Stimulated activated CD4-positive, alpha-beta T cell treated with anti-CD3 and anti-CD28 coated beads, Interleukin-15, amount 100 ng/mL, for 48 hours (primary cell): ENCODE measurements at places on chromosomes 1 and 21.

DNA sequence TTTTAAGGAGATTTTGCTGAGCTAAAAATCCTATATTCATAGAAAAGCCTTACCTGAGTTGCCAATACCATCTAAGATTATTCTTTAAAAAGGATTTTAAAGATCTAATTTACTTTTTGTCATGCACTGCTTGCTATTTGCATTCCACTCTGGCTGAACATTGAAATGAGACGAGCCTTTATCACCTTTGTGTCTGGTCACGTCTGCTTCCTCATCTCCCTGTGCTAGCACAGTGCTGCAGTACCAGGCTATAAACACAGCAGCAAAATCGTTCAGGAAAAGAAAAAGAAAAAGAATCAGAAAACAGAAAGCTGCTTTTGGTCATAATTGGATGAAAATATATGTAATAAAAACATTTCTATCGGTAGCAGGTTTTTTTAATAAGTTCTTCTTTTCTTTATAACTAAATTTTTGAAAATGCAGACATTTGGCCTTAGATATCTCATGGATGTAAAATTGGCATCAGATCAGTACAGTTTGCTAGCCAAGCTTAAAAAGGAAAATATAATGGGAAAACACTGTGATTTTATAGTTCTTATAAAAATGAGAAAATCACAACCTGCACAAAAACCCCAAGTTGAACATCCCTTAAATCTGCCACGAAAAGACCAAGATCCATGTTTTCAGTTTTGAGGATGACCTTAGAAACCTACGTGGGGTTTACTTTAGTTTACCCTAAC is 735.7 kb upstream of the CXADR start:
- DNase-seq = no peak

DNA sequence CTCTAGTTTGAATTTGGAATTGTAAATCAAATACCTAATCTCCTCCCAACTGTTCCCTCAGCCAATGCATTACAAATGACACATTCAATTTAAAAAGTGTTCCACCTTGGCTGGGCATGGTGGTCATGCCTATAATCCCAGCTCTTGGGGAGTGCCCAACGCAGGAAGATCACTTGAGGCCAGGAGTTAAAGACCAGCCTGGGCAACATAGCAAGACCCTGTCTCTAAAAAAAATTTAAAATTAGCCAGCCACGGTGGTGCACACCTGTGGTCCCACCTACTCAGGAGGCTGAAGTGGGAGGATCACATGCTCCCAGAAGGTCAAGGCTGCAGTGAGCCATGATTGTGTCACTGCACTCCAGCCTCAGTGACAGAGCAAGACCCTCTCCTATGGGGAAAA is 3.8 kb downstream of the ARNT start:
- no peak for DNase-seq

- no peak for DNase-seq
Observed at GRCh38 chr1:7329868-7330615, 441.1 kb upstream of the VAMP3 start.

- no peak for DNase-seq
Observed at GRCh38 chr1:90773812-90774211, 56.7 kb upstream of the BARHL2 start.

DNA sequence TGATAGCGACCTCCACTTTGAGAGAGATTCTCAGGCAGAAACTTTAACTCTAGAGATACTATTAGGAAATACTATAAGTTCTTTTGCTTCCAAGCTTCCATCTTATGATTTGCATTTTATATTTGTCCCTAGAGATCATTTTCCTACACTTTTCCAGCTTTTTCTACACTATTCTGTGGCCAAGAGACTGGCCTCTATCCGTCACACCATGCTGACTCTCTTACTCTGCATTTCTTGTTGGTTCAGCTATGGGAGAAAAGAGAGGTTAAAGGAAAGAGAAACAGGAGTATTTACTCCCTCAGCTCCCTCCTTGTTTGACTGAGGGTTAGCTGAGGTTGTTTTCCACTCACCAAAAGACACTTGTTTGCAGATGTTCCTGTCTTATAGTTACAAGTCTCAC is 665.6 kb upstream of the CXADR start:
- no peak for DNase-seq

DNA sequence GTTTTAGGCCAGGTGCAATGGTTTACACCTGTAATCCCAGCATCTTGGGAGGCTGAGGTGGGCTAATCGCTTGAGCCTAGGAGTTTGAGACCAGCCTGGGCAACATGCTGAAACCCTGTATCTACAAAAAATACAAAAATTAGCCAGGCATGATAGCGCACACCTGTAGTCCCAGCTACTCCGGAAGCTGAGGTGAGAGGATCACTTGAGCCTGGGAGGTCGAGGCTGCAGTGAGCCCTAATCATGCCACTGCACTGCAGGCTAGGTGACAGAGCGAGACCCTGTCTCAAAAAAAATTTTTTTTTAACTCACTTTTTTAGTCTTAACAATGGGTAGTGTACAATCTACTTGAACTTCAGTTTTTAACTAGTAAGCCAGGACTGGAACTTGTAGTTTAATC is 137.5 kb downstream of the HS2ST1 start:
- DNase-seq = no peak

DNA sequence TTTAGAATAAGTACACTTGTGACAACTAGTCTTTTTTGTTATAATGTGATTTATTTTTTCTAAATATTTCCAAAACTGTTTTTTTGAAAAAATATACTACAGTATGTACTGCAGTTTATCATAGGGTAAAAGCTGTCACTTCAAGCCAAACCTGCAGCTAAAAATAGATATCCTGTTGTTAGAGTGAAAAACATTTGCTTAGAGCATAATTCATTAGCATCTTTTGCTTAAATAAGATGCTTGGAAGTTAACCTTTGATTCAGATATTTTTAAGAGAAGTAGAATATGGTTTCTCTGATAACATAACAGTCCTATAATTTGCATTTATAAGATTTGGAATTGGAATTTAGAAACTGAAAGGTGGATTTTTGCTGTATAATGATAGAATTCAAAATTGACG is 21.5 kb downstream of the PRKACB start:
- DNase-seq = no peak

GRCh38 chr21:28380241-28380640 is 612.4 kb downstream of the LTN1 start:
- no peak for DNase-seq

- DNase-seq = no peak
Observed at GRCh38 chr1:43653893-43654292, 3.9 kb downstream of the KDM4A start.

- DNase-seq = no peak
Observed at GRCh38 chr1:2452201-2452931, 23.7 kb upstream of the PLCH2 start.

- DNase-seq = no peak
Observed at GRCh38 chr1:12053752-12054548, 9.2 kb upstream of the TNFRSF8 start.

- DNase-seq = no peak
Observed at GRCh38 chr1:201947697-201948008, 1.3 kb upstream of the LMOD1 start.

- DNase-seq = no peak
Observed at GRCh38 chr1:219772265-219773036, 155.9 kb downstream of the SLC30A10 start.

- DNase-seq = no peak
Observed at GRCh38 chr1:212310383-212310782, 25.2 kb downstream of the PPP2R5A start.
